Cardiac atrium fibroblast (primary cell): ENCODE measurements at places on chromosomes 6 and 20. TPM values are rescaled to one million over a fixed set of nuclear protein-coding genes. Genes with fewer than 3 reads are reported as not detected.

Gene COL10A1
- total RNA-seq: not detected in 2 replicates

Gene MCHR2
- total RNA-seq: not detected in 2 replicates

Gene OR11A1
- total RNA-seq: not detected in 2 replicates

Gene DEFB129
- total RNA-seq: not detected in 2 replicates

Gene MEP1A
- total RNA-seq: not detected in 2 replicates

Gene RRAGD
- total RNA-seq: 0.49 TPM in 1 of 2 replicates, not detected in the other

Gene CAGE1
- not detected in 2 replicates for total RNA-seq

Gene TMEM170B
- under 0.01 and 0.49 TPM in 2 replicates for total RNA-seq
